ENCODE measurements at places on chromosomes 5 and 9.

DNA sequence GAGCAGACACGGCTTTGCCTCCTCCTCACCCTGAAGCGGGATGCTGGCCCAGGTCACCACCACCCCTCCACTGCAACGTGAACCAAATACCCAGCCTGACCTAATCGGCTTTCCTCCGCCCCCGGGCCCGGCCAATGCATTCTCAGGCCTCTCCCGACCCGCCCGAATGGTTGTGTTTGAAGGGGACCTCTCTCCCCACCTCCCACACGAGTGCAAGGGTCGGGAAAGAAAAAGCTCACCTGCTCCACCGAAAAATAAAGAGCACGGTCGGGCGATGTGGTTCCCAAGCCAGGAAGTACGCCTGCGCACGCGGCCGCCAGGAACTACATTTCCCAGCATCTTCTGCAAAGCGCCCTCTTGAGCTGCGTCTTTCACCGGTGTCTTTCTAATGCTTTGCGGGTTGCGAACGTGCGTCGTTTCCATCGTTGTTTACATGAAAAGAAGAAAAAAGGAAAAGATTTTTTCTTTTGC, at the start of gene ZNF883:
Gene ZNF883, minus strand, starts transcription at position 282 of the 471 bp plus-strand sequence.
- peak; percentile 71 for DNase-seq

GRCh38 chr9:76162086-76162730, 232.0 kb downstream of the RFK start:
- no peak for DNase-seq

DNA sequence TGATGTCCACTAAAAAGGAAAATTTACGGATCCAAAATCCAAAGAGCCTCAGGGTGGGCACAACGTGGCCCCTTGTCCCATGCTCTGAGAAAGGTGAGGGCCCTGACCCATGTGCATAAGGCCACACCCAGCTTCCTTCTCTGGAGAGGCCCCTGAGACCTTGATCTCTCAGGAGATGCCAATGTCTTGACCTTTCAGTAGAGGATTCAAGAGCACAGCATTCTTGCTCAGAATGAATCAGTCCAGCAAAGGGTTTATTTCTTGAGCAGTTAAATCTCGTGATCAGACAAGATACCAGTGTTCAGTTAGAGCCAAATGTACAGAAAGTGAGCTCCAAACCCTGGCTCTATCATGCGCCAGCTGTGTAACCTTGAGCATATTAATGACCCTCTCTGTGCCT, 115.9 kb upstream of the DAPK1 start:
- DNase-seq = no peak

DNA sequence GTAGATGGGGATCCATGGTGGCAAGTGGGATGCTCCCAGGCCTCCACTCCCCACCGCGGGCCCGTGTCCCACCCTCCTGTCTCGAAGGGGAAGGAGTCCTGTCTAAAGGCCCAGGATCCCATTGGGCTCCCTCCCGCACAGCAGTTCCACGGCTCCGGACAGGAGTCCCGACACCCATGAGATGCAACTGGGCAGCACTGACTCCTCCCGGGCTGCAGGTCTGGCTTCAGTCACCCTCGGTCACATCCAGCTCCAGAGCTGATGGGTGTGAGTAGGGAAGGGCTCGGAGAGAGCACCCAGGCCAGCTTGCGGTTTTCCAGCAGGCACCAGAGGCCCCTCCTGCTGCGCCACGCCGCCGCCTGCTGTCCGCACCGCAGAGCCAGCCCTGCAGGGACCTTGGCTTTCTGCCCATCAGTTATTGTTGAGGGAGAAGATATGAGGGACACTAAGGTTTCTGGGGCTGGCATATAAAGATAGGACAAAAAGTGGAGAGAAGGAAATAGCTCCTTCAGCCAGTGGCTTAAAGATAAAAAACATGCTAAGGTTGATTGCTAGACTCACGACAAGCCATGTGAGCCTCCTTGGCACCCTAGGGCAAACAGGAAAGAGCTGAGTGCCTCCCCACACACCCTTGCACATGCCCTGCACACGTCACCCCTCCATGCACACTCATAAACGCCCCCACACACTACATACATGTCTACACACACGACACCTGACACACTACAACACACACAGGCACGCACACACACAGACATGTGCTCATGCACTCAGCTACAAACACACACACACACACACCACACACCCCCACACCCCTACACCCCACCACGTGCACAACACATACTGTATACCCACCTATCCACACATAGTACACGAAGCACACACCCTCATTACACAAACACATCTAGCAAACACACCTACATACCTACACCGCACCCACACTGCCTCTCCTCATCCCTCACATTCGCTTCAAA, 79.0 kb downstream of the AK8 start:
- no peak for DNase-seq

DNA sequence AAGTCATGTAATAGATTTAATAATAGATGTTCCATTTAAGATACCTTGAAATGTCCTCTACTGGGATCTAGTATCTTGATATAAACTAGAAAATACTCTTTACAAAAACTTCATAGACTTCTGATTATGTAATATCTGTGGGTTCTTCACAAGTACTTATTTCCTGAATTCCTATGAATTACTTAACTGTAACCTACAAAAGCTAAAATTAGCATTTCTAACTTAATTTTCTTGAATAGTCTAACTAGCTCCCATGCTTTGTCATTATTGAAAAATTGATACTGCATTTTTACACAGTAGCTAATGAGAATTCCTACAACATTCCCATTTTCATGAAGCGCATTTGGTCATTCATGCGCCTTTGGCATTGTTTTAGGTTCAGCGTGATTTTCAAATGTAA, 1828.2 kb downstream of the MAT2B start:
- DNase-seq = no peak

GRCh38 chr5:160657622-160658458, 194.2 kb downstream of the ATP10B start:
- DNase-seq = no peak

DNA sequence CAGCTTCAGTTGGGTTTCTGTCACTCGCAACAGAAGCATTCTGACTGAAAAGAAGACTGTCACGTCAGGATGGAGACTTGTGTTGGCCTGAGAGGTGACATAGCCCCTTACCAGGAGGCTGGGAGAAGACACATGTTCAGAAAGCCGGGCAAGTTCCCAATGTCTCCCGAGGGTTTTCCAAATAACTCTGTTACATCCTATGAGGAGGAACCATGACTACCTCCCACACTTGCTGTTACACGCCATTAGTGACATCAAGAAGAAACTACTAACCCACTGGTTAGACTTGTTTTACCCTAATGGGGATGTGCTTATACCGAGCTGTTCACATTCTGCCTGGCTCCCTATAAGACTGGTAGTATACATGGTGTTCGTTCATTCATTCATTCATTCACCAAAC, 33.3 kb downstream of the SH3PXD2B start:
- no peak for DNase-seq

GRCh38 chr5:72486371-72486770, 20.8 kb downstream of the ZNF366 start:
- no peak for DNase-seq

GRCh38 chr5:171438738-171439137, 19.3 kb downstream of the FGF18 start:
- no peak for DNase-seq

- no peak for DNase-seq
Observed at GRCh38 chr5:157109744-157110143, 900 bp upstream of the HAVCR2 start.

GRCh38 chr9:126293522-126293889, 33.1 kb upstream of the MVB12B start:
- DNase-seq = no peak

DNA sequence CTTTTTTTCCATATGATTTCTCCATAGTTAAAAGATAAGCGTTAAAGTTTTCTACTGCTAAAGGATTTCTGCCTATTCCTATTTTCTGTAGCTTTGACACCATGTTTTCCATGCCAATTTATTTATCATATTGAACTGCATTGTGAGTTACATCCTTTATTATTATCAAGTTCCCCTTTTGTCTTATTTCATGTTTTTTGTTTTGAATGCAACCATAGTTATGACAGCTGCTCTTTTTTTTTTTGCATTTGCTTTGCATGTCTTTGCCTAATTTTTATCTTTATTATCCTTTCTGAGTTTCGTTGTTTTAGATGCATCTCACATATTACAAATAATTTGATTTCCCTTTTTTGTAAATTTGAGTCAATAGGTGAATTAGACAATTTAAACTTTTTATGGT, 161.5 kb downstream of the DEPDC1B start:
- no peak for DNase-seq

- no peak for DNase-seq
Observed at GRCh38 chr5:150694612-150695011, 6.2 kb downstream of the RBM22 start.

GRCh38 chr9:6330958-6331634, 2.9 kb downstream of the TPD52L3 start:
- DNase-seq = no peak

DNA sequence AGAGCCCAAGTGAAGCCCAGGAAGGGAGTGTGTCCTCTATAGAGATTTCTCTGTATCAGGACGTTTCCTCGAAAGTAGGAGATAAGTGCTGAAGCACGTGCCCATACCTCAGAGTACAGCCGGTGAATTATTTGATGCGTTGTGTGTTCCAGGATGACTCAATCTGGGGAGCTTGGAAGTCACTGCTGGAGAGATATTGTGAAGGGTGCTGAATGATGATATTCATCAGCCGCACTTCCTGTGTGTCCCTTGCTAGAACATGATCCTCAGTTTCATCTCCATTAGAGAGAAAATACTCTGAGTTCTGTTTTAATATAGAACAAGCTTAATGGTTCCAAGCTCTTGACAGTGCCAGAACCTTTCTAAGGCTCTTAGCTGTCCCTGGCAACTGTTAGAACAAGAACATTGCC, 402.3 kb upstream of the ADAMTSL1 start:
- no peak for DNase-seq

GRCh38 chr9:133686642-133687575, 50.7 kb downstream of the DBH start:
- DNase-seq = no peak

GRCh38 chr5:157476702-157477408, 16.8 kb downstream of the NIPAL4 start:
- peak; percentile 36 for DNase-seq

- DNase-seq = no peak
Observed at GRCh38 chr5:12313602-12314001, 409.4 kb upstream of the CTNND2 start.

DNA sequence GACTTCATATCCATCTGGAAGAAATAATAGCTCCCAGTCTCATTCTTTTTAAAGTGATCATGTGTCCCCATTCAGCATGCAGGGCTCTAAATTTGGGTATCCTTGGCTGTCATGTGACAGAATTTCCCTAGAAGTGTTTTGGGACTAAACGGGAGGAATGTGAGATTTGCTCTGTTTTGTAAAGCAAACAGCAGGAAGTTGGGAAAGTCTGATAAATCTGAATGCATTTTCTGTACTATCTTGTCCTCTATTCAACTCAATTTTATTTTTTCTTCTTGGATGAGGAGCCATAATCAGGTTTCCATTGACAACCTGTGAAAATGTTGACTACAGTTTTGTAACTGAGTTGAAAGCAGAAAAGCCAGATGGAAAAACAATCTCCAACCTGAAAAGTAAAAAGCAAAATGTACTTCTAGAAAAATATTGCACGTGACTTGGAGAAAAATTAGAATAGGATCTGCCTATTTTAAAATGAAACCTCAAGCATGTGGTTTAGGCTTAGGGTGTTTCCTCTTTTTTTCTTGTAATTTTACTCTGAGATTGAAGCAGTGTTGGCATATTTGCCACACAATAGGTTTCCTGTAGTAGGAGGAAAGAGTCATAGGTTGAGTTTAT, 76.2 kb upstream of the IL6ST start:
- no peak for DNase-seq

DNA sequence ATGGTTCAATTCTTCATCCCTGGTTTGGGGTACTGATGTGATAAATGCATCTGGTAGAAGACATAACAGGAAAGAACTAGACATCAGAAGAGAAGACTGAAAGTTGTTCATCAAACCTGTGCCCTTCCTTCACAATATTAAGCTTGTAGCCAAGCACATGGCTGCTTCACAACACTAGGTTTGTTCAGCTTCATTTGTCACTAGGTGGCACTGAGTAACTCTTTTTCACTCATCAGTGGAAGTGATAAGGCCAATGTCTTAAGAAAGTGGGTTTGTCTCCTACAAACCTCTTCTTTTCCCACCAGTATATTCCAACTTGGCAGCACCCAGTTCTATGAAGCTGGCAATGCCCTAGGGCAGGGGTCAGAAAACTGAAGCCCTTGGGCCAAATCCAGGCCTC, 26.9 kb downstream of the ZNF484 start:
- no peak for DNase-seq

- DNase-seq = peak; percentile 35
Observed at GRCh38 chr9:114501796-114502682, 3.2 kb downstream of the WHRN start.

DNA sequence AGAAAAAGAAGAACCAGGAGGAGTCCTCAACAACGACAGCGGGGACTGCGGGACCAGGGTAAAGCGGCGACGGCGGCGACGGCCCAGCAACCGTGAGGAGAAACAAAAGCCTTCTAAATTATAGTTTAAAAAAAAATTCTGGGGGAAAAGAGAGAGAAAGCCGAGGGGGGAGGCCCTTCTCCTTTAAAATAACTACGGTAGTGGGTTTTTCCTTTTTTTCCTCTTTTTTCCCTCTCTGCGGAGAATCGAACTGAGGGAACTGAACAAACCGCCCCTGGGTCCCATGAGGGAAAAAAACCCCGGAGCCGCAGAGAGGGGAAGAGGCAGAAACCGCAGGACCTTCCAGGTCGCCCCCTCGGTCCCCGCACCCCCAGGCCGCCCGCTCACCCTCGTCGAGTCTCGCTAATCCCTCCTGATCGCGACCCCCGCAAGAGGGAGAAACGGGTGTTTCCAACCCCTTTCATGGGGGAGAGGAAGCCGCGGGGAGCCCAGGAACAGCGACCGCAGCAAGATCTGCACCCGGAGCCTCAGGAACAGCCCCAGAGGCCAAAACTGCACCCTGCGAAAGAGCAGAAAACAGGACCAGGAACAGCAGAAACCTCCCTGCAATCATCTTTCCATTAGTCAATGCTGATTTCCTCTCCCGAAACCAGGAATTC, 453 bp downstream of the CPEB4 start:
- DNase-seq = no peak

DNA sequence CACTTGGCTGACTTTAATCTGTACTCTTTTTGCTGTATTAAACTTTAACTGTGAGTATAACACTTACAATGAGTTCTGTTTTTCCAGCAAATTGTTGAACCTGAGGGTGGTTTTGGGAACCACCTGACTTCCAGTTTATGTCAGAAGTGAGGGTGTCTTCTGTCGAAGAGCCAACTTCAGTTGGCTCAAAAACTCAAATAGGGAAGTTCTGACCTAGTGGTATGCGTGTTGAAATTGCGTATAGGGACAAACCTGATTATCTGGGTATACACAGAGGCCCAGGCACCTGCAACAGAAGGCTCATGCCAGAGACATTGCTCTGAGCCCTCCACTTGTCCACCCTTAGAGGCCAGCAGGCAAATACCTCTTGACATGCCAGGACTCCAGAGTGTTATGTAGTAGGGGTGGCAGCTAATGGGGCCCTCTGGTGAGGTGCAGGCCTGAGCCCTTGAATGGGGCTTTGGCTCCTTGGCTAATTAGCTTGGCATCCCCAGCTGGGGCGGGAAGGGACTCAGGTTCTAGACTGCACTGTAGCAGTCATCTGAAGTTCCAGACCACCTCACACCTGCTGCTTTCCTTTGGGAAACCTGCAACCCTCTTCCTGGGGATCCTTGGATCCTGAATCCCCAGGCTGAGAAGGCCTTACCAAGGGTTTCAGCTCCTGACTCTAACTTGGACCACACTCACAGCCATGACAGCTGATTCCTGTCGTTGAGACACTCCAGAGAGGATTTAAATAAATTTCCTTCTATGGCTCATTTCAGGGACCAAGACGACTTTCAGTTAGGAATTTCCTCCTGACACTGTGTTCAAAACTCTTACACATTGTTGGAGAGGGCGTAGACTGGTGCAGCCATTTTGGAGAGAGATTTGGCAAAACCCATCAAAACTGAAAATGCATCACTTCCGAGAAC, 189.6 kb downstream of the HSPA4 start:
- no peak for DNase-seq
